HepG2 (cell line): ENCODE measurements at places on chromosomes 5 and 9. TPM values are rescaled to one million over a fixed set of nuclear protein-coding genes. Genes with fewer than 3 reads are reported as not detected.

- no peak overlapping the region for H3K27ac ChIP-seq
- DNase-seq: no peak
- no peak overlapping the region for H3K4me3 ChIP-seq
- no peaks in the 10 kb centered on the region for H3K4me1 ChIP-seq
- H3K27me3 ChIP-seq: no peaks in the 10 kb centered on the region
Measured at GRCh38 chr5:156589946-156590216, 260.2 kb upstream of the PPP1R2B start.

GRCh38 chr5:178627259-178627598 lies 379 bp upstream of the CLK4 start:
- H3K4me3 ChIP-seq: no peak overlapping the region
- peaks cover 60% of the 10 kb centered on the region for H3K4me1 ChIP-seq
- H3K36me3 ChIP-seq: no peaks in the 10 kb centered on the region
- no peaks in the 10 kb centered on the region for H3K27me3 ChIP-seq

DNA sequence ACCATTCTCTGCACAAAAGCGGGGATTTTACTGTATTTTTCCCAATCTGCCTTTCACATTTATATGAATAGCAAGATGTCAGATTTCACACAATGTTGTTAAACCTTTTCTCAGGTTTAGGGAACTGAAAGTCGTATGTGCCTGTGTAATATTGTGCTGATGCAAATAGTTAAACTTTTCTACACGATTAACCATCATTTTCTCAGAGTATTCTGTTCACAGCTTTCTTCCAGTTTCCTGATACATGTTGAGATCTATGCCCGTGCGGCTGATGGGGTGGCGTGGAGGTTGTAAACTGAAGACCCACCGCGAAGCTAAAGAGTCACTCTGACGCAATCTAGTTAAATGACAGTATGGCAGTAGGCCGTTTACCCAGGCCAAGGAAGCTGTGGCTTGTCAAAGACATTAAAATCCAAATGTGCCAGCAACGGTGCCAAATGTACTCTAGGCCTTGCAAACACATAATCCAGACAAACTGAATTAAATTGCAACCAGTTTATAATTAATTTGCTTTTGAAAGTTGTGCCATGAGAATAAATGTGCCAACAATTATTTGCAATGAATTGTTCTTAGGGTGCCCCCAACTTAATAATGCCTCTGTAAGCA lies 145.7 kb downstream of the EBF1 start:
- DNase-seq: no peak
- H3K4me1 ChIP-seq: no peaks in the 10 kb centered on the region
- H3K27ac ChIP-seq: no peak overlapping the region
- H3K27me3 ChIP-seq: peaks cover 2% of the 10 kb centered on the region; the same call in 1 of the 3 replicates

DNA sequence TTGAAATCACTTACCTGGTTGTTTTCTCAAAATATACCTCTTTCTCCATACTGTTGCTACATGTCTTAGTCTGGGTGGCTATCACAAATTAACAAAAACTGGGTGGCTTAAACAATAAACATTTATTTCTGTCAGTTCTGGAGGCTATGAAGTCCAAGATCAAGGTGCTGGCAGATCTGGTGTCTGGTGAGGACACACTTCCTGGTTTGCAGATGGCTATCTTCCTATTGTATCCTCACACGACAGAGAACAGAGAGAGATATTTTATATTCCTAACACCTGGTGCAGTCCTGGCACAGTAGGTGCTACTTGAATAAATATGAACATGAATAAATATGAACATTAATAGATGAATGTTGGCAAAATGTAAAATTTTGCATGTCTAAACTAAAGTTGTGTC lies 164.3 kb upstream of the ACOT12 start:
- H3K36me3 ChIP-seq: no peaks in the 10 kb centered on the region
- H3K4me1 ChIP-seq: no peaks in the 10 kb centered on the region
- DNase-seq: no peak
- no peak overlapping the region for H3K4me3 ChIP-seq
- no peak overlapping the region for H3K27ac ChIP-seq
- no peaks in the 10 kb centered on the region for H3K27me3 ChIP-seq

GRCh38 chr9:105760053-105760452 lies 65.7 kb downstream of the TMEM38B start:
- no peaks in the 10 kb centered on the region for H3K27me3 ChIP-seq
- H3K4me1 ChIP-seq: no peaks in the 10 kb centered on the region
- DNase-seq: no peak
- no peak overlapping the region for H3K4me3 ChIP-seq
- H3K27ac ChIP-seq: no peak overlapping the region

- peaks cover 6% of the 10 kb centered on the region; the same call in 1 of the 2 replicates for H3K4me1 ChIP-seq
- H3K4me3 ChIP-seq: no peak overlapping the region
- no peak for DNase-seq
- no peaks in the 10 kb centered on the region for H3K36me3 ChIP-seq
- peaks cover 19% of the 10 kb centered on the region for H3K27me3 ChIP-seq
Measured at GRCh38 chr5:180598797-180599589, 7.7 kb upstream of the SCGB3A1 start.

DNA sequence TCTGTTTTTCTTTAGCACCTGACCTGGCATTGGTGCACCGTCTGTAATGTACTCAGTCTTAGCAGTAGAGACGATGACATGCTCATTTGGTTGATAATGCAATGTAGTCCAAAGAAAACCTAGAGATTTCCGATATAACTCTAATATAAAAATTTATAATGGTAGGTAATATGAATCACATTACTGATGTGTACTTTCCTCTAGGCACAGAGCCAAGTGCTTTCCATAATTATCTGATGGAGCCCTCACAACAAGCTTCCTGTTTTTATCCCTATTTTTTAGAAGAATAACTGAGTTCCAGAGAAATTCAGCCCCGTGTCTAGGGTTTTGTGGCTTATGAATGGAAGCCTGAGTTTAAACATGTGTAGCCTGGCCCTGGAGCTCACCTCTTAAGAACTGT lies 53.7 kb downstream of the KDM4C start:
- H3K4me3 ChIP-seq: no peak overlapping the region
- H3K36me3 ChIP-seq: peaks cover 22% of the 10 kb centered on the region; the same call in 1 of the 3 replicates
- DNase-seq: no peak
- H3K27me3 ChIP-seq: no peaks in the 10 kb centered on the region

OR13C5 gene
- not detected in 2 replicates for total RNA-seq

TEX48 gene
- total RNA-seq: not detected in 2 replicates

- H3K27ac ChIP-seq: no peak overlapping the region
- H3K36me3 ChIP-seq: no peaks in the 10 kb centered on the region
- no peak overlapping the region for H3K4me3 ChIP-seq
- peak; percentile 21 for DNase-seq
- peaks cover 34% of the 10 kb centered on the region for H3K4me1 ChIP-seq
Measured at GRCh38 chr9:135474915-135475314, 4.7 kb upstream of the PPP1R26 start.

DNA sequence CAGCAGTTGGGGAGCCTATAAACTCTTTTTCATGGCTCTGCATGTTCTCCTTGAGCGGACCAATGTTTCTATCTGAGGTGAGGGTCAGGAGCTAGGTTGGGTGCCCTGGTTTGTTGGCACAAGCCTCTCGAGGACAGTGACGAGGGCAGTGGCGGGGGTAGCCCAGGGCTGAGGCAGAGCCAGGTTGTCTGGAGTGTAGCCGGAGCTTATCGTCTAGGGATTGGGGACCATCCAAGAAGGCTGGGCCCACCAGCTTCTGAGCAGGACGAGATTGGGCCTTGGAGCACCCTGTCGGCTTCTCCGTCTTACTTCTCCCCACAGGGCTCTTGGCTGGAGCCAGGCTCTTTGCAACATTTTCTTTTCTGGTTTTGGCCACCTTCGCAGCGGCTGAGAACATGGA lies 13.2 kb upstream of the CCL21 start:
- H3K36me3 ChIP-seq: no peaks in the 10 kb centered on the region
- H3K4me1 ChIP-seq: peaks cover 2% of the 10 kb centered on the region; the same call in 1 of the 2 replicates
- peaks cover 11% of the 10 kb centered on the region; the same call in 1 of the 3 replicates for H3K27me3 ChIP-seq
- no peak for DNase-seq
- no peak overlapping the region for H3K4me3 ChIP-seq

DNA sequence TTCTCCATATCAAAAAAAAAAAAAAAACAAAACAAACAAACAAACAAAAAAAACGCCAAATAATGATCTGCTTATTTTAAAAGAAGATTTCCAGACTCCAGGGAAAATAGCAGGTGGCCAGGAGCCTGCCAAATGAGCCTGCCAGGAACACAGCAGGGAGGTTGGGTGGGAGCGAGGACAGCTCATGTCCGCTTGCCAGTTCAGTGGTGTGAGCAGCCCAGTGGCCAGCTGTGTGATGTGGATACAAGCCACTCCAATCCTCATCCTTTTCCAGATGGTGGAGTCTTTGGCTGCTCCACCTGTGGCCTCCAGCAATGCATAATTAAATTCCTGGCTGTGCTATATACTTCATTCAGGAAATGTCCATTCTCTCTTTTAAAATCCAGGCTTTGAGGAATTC lies 1025.1 kb upstream of the C9orf72 start:
- no peak for DNase-seq
- no peak overlapping the region for H3K4me3 ChIP-seq
- H3K4me1 ChIP-seq: no peaks in the 10 kb centered on the region
- no peaks in the 10 kb centered on the region for H3K27me3 ChIP-seq
- H3K36me3 ChIP-seq: no peaks in the 10 kb centered on the region

SH3TC2 gene
- total RNA-seq: 0.71 and 0.94 TPM in 2 replicates

DNA sequence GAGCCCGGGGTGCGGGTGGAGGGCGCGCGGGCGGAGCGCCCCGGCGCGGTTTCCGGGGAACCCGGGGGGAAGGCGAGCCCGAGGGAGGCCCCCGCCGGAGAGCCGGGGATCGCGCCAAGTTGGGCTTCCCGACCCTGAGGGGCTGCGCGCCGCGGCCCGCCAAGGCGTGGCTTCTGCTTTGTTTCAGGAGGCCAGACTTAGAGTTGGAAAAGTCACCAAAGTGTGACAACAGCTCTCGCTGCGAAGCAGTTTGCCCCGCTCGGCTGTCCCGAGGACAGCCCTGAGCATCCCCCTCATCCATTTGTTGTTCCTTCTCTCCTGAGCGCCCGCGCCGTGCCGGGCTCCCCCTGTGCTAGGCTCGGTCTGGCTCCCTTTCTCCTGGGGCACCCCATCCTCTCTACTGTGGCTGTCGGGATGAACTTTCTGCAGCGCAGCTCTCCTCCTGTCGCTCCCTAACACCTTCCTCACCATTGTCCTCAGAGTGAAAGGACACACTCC lies 410 bp downstream of the GLIPR2 start:
- peak overlapping the region; percentile 71 for H3K4me3 ChIP-seq
- H3K36me3 ChIP-seq: no peaks in the 10 kb centered on the region
- no peak for DNase-seq
- peaks cover 16% of the 10 kb centered on the region for H3K4me1 ChIP-seq

GRCh38 chr5:90093751-90094485 lies 315.6 kb downstream of the CETN3 start:
- no peak for DNase-seq
- H3K27me3 ChIP-seq: no peaks in the 10 kb centered on the region
- no peaks in the 10 kb centered on the region for H3K36me3 ChIP-seq
- no peak overlapping the region for H3K27ac ChIP-seq
- H3K4me1 ChIP-seq: no peaks in the 10 kb centered on the region

STK32A gene
- not detected in 2 replicates for total RNA-seq

DNA sequence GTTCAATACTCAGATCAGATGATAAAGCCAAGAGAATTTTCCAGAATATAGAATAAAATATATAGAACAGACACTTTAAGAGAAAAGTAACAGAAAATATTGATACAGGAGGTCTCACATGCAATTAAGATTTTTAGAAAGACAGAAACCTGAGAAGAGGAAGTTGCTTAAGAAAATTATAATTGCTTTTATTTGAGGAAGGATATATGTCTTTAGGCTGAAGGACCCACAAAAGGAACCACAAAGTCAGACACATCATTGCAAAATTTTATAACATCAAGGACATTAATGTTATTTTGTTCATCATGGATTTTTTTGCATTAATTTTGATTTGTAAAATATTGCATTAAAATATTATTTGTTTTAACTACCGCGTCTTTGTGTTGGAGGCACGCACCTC lies 141.5 kb downstream of the FSTL4 start:
- H3K36me3 ChIP-seq: no peaks in the 10 kb centered on the region
- H3K4me3 ChIP-seq: no peak overlapping the region
- H3K27me3 ChIP-seq: peaks cover 35% of the 10 kb centered on the region; the same call in 2 of the 3 replicates
- no peak for DNase-seq
- no peaks in the 10 kb centered on the region for H3K4me1 ChIP-seq

DNA sequence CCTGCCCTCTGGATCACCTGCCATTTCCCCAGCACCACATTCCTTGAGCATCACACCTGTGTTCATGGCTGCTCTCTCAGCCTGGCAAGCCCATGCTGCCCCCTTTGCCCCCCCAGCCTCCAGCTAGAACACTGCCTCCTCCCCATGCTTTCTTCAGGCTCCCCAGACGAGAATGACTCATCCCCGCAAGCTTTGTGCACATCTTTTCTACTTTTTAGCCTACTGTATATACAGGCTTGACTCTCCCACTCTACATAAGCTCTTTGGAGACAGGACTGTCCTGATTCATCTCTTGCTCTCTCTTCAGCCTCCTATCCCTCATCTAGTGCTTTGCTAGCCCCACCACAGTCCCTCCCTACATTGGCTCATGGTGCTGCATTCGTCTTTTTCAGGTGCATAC lies 19.9 kb upstream of the GLIPR2 start:
- H3K4me3 ChIP-seq: no peak overlapping the region
- H3K4me1 ChIP-seq: no peaks in the 10 kb centered on the region
- H3K27me3 ChIP-seq: peaks cover 2% of the 10 kb centered on the region; the same call in 1 of the 2 replicates
- DNase-seq: no peak
- H3K27ac ChIP-seq: no peak overlapping the region
- no peaks in the 10 kb centered on the region for H3K36me3 ChIP-seq

DNA sequence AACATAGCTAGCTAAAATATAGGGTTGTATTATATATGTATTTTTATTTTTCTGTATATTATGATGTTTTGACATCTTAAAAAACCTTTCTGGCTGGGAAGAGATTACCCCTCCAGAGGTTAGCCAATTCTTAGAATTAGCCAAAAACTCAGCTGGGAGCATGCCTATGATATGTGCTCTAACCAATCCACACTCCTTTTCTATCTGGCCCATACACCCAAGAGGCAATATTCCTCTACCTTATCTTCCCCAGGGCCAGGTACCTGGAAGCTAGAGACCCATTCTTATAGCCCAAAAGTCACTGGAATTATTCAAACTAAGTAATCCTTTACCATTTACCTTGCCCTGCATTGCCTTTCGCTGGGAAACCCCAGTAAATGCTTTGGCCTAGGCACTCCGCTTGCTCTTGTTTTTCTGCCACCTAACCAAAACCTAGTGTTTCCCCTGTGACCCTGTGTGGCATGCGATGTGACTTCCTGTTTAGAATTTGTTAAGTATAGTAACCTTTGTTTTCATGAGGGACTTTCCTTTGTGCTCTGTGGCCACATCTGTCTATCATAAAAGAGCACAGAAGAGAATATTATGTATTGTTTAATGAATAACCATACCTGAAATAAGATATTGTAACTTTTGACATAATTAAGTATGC lies 37.4 kb downstream of the CSNK1G3 start:
- no peaks in the 10 kb centered on the region for H3K27me3 ChIP-seq
- H3K4me3 ChIP-seq: no peak overlapping the region
- no peak overlapping the region for H3K27ac ChIP-seq

- no peak overlapping the region for H3K27ac ChIP-seq
- H3K27me3 ChIP-seq: no peaks in the 10 kb centered on the region
- no peak overlapping the region for H3K4me3 ChIP-seq
- peaks cover 3% of the 10 kb centered on the region for H3K4me1 ChIP-seq
- H3K36me3 ChIP-seq: no peaks in the 10 kb centered on the region
Measured at GRCh38 chr5:137223324-137224295, 275.5 kb downstream of the SPOCK1 start.

- H3K4me1 ChIP-seq: no peaks in the 10 kb centered on the region
- DNase-seq: no peak
- no peaks in the 10 kb centered on the region for H3K36me3 ChIP-seq
- no peak overlapping the region for H3K27ac ChIP-seq
Measured at GRCh38 chr9:16341177-16341576, 529.3 kb downstream of the BNC2 start.
